NCI-H510A (cell line): ENCODE measurements at places on chromosomes 3 and 15.

DNA sequence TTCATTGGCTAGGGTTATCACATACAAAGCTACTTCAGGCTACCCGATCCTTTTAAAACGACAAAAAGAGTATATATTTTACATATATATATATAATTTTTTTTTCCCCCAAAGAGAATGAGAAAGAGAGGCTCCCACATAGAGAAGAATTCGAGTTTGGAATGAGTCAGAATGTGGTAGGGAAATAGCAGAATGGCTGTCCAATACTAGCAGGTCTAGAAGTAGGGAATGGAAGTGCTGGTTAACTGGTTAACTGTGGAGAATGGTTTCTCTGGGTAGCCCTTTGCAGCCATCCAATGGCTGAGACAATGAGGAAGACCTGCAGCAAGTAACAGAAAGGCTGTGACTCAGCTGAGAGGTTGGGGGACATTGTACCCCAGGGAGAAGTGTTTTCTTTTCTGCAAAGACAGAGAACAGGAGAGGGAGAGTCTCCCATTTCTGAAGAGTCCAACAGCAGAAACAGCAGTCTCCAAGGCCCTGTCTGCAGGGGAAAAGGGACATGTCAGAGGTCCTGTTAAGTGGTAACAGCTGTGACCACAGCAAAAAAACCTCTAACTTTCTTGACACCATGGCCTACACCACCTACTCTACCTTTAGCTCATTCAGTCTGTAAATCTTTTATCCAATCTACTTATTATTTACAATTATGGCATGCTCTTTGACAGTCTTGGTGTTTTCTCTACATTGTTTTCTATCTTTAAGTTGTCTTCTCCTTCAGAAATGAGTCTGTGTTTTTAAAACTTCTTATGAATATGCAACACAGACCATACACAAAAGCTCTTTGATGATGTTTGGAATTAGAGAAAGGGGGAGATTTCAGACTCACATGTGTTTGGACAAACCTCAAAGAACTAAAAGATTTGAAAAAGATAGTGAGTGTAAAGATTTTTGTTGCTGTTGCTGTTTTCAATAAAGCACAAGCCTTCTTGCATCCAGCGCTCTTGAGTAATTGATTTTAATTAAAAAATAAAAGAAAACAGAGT, 116.1 kb upstream of the SLC7A14 start:
- DNase-seq = no peak

- no peak for DNase-seq
Measured at GRCh38 chr15:25652704-25653103, 210.4 kb downstream of the ATP10A start.

DNA sequence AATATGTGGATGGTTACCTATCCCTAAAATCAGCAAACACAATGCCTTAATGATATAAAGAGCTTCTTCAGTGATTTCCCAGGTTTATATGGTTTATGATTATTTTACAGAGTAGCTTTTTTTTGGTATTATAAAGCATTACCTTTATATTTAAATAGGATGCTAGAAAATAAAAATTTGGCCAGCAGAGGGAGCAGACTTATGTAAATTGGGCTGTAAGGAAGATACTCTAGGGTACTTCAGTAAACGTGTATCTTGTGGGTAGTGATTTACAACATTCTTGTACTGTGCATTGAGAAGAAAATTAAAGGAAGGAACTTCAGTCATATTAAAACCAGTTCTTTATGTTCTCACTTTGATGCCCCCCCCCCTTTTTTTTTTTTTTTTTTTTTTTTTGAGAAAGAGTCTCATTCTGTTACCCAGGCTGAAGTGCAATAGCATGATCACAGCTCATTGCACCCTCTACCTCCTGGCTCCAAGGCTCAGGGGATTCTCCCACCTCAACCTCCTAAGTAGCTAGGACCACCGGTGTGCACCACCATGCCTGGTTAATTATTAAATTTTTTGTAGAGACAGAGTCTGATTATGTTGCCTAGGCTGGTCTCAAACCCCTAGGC, 167.9 kb downstream of the BBX start:
- DNase-seq = no peak

GRCh38 chr3:188257384-188258026, 103.5 kb downstream of the LPP start:
- DNase-seq = no peak

DNA sequence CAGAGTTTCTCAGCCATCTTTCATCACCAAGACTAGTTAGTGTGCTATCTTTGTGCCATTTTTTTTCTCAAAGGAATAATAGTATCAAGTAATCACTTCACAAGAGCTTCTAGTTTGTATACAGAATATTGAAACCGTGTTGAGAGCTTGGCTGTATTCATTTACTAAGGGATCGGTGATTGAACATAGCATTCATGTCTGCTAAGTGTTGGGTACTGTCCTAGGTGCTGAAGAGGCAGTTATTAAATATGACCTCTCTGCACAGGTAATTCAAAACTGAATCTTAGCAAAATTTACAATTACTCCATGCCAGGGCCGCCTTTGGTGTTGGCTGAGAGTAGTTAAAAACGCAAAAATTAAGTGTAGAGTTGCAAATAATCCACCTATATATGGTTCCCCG, 355.3 kb upstream of the RORA start:
- no peak for DNase-seq
